ENCODE measurements at places on chromosomes 2 and 18.

DNA sequence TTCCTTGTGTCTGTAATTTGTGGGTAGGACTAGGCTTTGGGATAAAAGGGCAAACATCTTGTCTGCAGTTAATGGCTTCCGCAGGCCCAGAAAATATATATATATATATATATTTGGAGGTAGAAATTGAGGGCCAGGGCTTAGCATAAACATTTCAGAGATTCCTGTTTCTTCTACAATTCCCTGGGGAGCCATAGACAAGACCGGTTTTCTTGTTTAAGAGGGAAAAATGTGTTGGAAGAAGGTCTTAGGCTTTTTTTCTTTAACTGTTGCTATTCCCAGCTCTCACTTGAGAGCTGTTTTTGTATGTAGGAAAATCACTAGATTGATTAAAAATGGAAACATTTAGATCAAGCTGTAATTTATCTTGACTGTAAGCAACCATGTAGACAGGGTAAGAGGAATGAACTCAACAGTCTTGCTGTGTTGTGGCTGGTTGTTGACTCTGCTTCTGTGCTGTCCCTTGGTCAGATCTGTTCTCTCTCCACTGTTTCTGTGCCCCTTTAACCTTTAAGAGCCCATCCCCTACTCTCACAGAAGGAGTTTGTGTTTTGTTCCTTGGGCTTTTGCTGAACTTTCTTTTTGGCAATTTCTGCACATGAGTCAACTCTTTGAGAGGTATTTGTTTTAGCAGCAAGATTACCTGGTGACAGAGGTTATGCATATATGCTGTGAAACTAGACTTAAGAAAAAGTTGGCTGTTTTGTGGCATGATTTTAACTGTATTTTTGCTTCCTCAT lies 58.3 kb downstream of the EFEMP1 start:
- no peak for DNase-seq

GRCh38 chr2:118853651-118854291 lies 6.3 kb upstream of the EN1 start:
- peak; percentile 24 for DNase-seq

- no peak for DNase-seq
Measured at GRCh38 chr2:42010743-42011298, 37.0 kb upstream of the PKDCC start.

GRCh38 chr2:85783796-85784195 lies 30.0 kb downstream of the ATOH8 start:
- DNase-seq: peak; percentile 39

- DNase-seq: no peak
Measured at GRCh38 chr18:45057955-45058600, 377.4 kb downstream of the SETBP1 start.

DNA sequence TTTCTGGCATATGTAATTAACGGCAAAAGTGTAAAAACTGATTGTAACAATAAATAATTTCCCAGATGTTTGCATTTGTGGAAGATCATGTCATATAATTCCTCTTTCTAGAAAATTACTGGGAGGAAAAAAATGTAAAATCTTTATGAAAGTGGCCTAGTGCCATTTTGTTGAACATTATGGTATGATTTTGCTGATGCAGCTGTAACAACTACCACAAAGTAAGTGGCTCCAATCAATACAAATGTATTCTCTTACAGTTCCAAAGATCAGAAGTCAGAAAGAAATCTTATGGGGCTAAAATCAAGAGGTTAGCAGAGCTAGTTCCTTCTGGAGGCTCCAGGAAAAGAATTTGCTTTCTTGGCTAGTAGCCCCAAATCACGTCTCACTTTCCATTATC lies 281.4 kb downstream of the CCDC178 start:
- DNase-seq: no peak

GRCh38 chr2:32237996-32238395 lies 26.7 kb downstream of the NLRC4 start:
- DNase-seq: peak; percentile 8

DNA sequence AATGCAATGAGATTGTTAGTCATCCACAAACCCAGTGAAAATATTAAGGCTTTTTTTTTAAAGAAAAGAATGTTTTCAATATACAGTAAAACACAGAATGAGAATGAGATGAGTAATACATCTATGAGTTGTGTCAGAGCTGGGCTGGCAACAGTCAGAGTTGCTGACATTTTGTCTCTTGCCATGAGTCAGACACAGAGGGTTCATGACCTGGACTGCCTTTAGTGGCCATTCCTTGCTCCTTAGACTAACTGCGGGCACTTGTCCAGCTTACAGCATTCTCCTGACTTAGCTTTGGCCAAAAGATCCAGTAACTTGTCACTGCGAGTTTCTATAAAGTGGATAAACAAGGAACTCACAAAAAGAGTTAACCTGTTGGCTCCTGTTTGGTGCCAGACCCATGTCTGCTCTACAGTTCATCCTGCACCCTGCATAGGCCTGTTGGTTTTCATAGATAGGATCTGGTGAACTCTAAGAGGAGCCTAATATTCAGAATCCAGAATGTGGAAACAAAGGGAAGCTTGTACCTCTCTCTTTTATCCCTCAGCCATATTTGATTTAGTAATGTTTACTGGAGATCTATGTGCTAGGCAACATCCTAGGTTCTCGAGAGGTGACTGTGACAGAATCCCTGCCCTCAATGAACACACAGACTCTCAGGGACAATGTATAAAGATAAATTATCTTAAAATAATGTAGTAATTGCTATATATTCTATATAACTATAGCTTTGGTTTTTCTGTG lies 391.5 kb upstream of the VWC2L start:
- DNase-seq: no peak

DNA sequence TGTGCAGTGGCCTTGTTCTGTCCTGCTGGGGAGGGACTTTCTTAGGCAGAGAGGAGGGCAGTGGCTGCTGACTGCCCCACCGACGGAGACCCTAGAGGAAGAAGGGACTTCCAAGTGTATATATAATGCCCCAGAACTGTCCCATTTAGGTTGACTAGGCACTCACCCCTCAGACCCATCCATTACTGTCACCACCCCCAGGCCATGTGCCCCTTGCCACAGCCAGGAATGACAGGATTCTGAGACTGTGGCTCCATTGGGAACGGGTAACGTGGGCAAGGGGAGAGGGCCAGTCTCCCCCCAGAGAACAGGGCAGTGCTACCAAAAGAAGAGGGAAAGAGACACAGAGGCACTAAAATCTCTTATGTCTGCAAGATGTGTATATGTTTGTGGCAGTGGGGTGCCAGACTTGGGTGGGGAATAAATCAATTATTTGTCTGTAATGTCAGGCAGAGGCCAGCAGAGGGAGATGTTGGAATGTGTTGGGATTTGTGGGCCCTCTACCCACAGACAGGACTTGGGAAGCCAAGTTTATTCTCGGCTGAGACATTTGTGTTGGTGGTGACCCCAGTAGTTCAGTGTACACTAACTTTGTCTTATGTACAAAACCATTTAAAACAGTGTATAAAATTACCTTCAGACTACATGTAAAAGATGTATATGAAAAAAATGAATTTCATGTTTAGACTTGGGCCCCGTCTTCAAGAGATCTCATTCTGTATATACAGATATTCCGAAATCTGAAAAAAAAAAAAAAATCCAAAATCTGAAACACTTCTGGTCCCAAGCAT lies 24.0 kb upstream of the TMEM37 start:
- peak; percentile 79 for DNase-seq

- no peak for DNase-seq
Measured at GRCh38 chr2:46923041-46923528, 7.5 kb upstream of the MCFD2 start.

- no peak for DNase-seq
Measured at GRCh38 chr2:12737738-12738485, 21.2 kb downstream of the TRIB2 start.

GRCh38 chr18:57901825-57902589 lies 98.9 kb upstream of the ATP8B1 start:
- DNase-seq: no peak

DNA sequence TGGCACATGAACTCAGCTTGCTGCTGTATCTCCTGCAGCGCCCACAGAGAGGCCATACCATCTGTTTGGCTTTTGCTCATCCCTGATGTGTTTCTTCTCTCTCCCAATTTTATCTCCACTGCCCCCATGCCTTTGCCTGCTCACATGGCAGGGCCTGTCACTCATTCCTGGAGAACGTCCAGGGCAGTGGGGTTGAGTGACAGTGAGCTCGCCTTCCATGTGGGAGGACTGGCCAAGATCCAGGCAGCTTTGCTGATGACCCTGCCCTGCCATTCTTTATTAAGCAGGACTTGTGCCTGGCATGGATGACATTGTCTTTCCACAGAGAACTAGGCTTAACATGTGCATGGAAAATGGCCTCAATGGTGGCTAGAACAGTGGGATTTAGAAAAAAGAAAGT lies 230.5 kb upstream of the THSD7B start:
- DNase-seq: no peak

DNA sequence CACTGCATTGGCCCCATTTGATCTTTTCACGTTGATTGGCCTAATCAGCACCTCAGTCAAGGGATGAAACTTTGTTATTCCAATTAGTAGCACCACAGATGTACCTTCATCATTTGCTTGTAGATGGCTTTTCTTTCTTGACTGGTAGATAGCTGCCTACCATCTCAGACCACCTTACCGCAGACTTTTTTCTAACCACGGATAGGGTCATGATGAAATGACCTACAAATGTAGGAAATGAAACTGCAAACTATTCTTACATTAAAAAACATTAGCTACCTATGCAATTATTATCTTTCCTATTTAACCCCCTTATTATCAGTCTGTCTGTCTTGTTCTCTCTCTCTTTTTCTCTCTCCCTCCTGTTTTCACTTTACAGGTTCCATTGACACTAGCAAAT lies 22.4 kb upstream of the SLC25A52 start:
- no peak for DNase-seq

DNA sequence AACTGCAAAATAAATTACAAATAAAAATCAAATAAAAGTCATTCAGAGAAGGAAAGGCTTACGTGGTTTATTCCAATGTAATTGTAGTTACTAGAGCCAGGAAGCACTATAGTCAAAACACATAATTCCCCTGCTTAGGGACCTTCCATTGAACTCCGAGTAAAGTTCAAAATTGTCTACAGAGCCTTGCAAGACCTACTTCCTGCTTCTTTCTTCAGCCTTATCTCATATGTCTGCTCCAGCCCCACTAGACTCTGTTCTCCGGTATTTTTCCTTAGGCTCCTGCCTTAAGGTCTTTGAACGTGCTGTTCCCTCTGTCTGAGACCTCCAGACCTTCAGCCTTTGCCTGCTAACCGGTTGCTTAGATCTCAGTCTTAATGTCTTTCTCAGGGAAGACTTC lies 104.3 kb downstream of the ARL6IP6 start:
- DNase-seq: no peak

DNA sequence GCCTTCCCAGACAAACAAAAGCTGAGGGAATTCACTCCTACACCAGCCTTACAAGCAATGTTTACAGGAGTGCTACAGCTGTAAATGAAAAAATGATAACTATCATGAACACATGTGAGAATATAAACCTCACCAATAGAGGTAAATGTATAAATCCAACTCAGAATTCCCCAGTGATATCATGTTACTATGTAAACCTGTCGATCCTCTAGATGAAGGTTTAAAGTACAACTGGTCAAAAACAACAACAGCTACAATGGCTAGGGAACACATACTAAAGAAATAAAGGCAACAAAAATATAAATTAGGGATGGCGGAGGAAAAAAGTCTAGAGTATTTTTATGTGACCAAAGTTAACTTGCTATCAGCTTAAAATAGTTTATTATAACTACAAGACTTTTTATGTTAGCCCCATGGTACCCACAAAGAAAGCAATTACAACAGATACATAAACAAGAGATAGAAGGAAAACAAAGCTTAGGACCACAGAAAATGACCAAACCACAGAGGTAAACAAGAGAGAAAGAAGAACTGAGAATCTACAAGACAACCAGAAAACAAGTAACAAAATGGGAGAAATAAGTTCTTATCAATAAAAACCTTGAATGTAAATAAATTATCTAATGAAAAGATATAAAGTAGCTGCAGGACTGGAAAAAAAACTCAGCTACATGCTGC lies 8.3 kb downstream of the CERKL start:
- no peak for DNase-seq

DNA sequence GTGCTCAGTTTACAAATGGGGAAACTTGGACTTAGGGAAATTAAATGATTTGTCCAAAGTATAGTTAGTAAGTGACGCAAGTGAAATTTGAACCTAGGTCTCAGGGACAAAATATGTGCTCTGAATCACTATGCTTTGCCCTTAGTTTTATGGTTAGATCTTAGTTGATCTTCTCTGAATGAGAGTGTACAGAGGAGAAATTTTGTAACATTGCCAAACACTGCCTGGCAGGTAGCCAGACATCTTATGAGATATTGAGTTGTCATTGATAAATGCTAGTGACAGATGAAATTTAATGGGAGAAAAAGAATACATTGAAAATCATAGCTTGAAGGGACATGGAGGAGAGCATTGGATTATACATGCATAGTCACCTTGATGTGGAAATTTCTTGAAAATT lies 91.4 kb downstream of the GALNT1 start:
- DNase-seq: no peak

GRCh38 chr18:57767259-57768050 lies 35.7 kb downstream of the ATP8B1 start:
- no peak for DNase-seq

DNA sequence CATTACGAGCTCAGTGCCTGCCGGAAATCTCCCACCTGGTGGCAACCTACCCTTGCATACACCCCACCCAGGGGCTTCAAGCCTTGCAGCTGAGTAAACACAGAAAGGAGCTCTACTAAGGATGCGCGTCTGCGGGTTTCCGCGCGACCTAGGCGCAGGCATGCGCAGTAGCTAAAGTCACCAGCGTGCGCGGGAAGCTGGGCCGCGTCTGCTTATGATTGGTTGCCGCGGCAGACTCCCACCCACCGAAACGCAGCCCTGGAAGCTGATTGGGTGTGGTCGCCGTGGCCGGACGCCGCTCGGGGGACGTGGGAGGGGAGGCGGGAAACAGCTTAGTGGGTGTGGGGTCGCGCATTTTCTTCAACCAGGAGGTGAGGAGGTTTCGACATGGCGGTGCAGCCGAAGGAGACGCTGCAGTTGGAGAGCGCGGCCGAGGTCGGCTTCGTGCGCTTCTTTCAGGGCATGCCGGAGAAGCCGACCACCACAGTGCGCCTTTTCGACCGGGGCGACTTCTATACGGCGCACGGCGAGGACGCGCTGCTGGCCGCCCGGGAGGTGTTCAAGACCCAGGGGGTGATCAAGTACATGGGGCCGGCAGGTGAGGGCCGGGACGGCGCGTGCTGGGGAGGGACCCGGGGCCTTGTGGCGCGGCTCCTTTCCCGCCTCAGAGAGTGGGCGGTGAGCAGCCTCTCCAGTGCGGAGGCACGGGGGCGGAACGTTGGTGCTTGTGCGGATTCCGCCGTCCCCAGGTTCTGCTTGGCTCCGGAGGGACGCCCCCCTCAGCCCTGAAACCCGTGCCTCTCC lies at the start of gene MSH2:
MSH2 (plus strand) TSS at position 352 of the 804 bp plus-strand sequence; CDS start at position 388, 36 bp downstream.
- DNase-seq: peak; percentile 98

GRCh38 chr18:37282386-37283037 lies 283.1 kb downstream of the CELF4 start:
- peak; percentile 49 for DNase-seq

DNA sequence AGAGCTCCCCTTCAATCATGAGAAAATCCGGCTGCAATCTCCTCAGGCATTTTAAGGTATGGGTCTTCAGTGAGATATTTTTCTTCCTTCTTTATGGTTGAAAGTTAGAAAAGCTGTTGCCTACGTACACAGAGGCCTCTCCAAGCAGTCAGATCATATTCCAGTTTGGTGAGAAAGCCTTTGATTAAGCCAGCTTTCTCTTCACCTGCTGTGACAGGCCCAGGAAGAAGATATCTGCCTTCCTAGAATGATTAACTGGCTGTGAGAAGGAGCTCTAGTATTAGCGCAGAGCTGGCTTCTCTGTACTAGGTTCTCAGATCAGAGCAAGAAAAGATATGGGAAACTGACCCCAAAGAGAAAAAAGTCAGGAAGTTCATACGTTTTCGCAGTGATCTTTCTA lies 585.0 kb upstream of the CHAC2 start:
- DNase-seq: peak; percentile 59
